BJ (cell line): ENCODE measurements at places on chromosomes 1 and 21.

- DNase-seq: no peak
These were observed 249.7 kb downstream of the C1orf94 start for GRCh38 chr1:34426325-34426896.

DNA sequence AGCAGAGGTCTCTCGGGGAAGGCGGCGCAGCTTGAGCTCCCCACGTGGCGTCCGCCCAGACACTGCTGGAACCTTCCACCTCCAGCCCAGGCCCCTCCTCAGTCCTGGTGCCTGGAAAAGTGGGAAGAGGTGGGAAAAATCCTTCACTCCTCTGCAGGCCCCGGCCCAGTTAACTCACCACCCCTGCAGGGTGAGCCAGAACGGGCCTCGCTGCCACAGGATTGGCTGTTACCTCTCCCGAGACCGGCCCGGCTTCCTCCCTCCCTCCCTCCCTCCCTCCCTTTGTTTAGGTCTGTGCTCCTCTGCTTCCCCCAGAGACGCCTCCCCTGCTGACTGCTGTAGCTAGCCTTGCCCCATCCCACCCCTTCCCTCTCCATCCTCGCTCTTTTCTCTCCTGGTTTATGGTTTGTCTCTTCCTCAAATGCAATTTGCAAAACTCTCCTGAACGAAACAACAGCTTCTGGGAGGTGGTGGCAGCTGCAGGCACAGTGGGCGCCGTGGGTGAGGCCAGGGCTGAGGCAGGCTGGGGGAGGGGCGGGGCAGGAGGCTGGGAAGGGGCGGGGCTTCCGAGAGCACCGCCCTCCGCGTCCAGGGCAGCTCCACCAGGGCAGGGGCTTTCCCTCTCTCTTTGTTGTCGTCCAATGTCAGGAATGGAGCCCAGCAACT is 6.5 kb downstream of the CAPN9 start:
- DNase-seq: no peak

GRCh38 chr21:37028570-37028969 is 22.1 kb downstream of the RIPPLY3 start:
- no peak for DNase-seq

DNA sequence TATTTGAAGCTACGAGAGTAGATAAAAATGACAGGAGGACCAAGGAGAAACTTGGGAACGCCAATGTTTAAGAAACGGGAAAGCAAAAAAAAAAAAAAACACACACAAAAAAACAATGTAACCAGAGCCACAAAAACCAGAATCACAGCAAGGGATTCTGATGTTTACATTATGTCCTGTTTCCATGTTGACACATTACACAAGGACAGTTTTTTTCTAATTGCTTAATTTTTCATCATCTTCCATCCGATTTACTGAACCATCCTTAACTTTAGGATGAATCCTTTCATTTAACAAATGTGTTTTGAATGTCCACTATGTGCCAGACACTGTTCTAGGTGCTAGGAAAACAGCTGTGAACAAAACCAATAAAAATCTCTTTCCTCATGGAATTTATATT is 1.4 kb upstream of the BCL10 start:
- DNase-seq: no peak

GRCh38 chr1:244368279-244368678 is 83.4 kb downstream of the ADSS2 start:
- no peak for DNase-seq

GRCh38 chr1:2999571-2999970 is 21.7 kb upstream of the ACTRT2 start:
- no peak for DNase-seq

GRCh38 chr1:162055062-162055461 is 14.4 kb upstream of the NOS1AP start:
- DNase-seq: no peak

DNA sequence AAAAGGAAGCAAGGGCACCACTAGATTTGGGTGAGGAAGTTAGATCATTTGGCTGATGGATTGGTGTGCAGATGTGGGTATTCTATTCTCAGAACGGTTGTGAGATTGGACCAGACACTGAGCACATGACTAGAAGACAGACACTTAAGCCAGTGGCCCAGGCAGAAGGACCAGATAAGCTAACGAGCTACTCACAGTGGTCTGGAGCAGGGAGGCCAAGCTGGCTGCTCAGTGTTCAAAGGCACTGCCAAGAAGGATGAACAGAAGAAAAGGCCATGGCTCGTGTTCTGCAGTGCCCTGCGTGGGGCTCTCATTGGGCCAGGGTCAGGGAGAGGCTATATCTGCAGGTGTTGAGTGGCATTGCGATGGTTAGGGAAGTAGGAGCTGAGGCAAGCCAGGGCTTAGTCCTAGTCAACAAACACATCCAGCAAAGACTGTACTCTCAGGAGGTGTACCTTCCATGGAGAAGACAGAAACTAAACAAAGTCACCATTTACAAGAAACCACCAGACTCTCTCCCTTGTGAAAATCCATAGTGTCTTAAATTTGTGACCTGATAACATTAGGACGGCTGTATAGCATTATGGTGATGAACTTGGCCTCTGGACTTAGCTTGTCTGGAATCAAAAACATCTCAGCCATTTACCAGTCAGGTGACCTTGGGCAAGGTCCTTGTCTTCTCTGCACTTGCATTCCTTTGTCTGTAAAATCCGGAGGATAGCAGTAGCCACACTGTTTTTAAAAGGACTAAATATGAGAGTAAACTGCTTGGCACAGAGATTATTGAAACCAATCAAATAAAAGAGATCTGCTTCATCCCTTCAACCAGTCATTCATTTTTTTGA is 274.5 kb downstream of the SIPA1L2 start:
- DNase-seq: no peak

- no peak for DNase-seq
These were observed 16.1 kb downstream of the FCRL1 start for GRCh38 chr1:157803851-157804250.

GRCh38 chr1:185137896-185138545 is 18.7 kb downstream of the TRMT1L start:
- no peak for DNase-seq

GRCh38 chr1:94636100-94636499 is 94.5 kb upstream of the F3 start:
- DNase-seq: no peak

DNA sequence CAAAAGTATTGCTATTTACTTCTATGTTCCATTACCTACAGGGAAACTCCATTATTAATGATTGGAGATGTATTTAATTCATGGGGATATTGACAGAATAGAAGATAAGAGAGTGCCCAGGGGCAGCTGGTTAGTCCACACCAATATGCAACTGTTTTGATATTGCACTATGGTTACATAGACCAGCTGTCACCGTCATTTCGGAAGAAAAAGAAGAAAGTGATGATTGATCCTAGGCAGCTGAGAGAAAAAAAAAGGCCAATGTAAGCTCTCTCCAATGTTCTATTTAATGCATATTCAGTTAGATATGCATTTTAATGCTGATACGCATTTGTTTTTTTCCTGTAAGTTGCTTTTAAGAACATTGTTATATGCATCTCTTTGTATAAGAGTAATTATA is 1367.2 kb downstream of the KCNT2 start:
- no peak for DNase-seq

DNA sequence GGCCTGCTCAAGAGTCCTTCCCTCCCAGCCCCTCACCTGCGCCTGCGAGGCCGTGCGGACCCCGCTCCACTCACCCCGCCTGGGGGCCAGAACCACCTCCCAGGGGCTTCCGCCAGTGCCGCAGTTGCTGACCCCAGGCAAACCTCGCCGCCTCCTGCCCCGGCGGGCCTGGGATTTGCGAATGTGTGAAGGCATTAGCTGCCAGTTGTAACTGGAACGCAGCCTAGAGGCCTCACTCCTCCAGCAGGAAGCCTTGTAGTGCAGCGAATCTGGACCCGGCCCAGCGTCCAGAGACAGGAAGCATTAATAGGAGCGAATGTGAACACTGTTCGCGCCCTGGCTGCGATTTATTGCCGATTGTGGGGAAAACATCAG is 140.9 kb upstream of the ARHGEF16 start:
- DNase-seq: peak; percentile 39

DNA sequence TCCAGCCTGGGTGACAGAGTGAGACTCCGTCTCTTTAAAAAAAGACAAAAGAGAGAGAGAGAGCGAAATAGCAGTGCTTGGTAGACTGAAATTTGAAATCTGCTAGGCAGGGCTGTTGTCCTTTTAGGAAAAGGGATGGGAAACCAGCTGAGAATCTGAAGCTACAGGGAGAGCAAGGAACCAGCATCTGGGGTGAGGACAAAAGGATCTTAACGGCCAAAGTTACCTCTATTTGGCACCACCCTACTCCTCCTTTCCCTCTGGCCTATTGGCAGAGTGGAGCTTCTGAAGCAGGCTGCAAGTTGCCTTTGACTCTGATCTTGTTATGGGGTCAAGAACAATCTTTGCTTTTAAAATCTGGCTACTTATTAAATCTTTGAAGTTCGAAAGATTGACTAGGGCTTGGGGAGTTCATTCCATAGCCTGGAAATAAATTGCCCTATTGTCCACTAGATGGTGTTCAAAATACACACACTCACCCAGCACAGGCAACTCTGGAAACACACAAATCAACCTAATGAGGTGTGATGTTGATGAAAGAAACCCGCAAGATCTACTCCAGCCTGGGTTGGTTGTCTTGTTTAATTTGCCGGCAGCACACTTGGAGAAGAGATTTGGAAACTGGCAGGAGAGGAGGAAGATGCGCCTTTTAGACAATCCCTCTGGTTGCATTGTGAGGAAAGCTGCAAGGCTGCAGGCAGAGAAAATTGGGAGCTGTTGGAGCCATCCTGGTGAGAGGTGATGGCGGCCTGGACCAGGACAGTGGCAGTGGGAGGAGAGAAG is 16.5 kb upstream of the PARP1 start:
- no peak for DNase-seq

DNA sequence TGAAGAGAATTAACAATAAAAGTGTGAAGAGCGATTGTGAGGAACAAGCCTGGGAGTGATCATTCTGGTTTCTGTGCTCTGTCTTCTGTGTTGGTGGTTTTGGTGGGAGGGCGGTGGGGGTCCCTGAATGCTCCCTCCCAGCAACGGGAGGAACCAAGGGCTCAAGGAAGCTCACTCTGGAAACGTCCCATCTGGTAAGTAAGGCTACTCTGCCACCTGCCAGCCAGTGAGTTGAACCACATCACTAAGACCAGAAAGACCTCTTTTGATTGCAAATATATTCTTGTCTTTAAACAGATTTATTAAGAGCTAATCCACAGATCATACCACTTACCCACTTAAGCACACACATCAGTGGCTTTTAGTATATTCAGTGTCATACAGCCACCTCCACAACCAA is 125.0 kb downstream of the PRDM2 start:
- DNase-seq: no peak

DNA sequence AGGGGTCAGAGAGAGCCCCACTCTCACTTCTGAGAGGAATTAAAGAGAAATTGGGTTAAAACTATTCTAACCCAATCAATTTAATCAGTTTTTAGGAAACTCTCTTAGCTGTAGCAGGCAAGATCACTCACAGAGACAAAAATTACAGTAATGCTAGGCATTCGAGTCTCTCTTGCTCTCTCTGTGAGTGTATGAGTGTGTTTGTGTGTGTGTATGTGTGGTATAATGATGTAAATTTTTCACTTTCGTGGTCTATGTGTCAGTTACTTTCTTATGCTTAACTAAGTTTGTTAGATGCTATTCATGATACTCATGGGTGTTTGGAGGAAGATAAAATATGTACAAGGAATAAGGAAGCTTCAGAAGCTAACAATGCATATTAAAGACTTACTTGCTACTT is 131.3 kb downstream of the FASLG start:
- no peak for DNase-seq

GRCh38 chr1:25478633-25479032 is 47.9 kb downstream of the MACO1 start:
- DNase-seq: no peak

- peak; percentile 39 for DNase-seq
These were observed 1.6 kb downstream of the DDI2 start for GRCh38 chr1:15618655-15619525.

GRCh38 chr1:90336552-90337324 is 341.8 kb downstream of the ZNF326 start:
- DNase-seq: no peak

- DNase-seq: no peak
These were observed 82.9 kb downstream of the TBX15 start for GRCh38 chr1:118905196-118905595.

DNA sequence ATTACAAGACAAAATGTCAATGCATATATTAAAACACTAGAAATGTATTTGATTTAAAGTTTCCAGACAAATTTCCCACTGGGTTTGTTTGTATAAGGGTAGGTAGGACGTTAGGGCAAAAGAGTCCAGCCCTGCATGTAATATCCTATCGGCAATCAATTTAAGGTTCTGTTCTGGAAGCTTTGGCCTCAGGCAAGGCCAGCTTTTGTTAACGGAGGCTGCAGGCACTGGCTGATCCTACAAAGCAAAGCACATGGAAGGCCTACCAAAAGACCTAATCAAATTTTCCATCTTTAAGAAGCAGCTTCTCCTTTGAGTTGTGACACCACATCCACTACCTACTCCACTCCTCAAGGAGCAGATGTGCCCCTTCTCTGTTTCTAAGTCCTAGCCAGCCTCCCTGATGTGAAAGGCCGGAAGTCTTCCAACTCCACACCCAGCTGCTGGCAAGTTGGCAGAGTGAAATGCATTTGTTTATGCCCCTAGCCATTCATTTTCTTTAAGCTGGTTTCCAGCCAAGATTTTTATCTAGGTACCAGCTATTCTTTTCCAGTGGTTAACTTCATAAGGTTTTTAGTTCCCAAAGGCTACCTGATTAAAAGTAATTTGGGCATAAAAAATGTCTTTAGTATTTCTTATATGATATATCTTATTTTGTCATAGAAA is 452.6 kb downstream of the PTBP2 start:
- DNase-seq: no peak

- no peak for DNase-seq
These were observed 119.8 kb downstream of the PLPPR5 start for GRCh38 chr1:98884864-98885263.

DNA sequence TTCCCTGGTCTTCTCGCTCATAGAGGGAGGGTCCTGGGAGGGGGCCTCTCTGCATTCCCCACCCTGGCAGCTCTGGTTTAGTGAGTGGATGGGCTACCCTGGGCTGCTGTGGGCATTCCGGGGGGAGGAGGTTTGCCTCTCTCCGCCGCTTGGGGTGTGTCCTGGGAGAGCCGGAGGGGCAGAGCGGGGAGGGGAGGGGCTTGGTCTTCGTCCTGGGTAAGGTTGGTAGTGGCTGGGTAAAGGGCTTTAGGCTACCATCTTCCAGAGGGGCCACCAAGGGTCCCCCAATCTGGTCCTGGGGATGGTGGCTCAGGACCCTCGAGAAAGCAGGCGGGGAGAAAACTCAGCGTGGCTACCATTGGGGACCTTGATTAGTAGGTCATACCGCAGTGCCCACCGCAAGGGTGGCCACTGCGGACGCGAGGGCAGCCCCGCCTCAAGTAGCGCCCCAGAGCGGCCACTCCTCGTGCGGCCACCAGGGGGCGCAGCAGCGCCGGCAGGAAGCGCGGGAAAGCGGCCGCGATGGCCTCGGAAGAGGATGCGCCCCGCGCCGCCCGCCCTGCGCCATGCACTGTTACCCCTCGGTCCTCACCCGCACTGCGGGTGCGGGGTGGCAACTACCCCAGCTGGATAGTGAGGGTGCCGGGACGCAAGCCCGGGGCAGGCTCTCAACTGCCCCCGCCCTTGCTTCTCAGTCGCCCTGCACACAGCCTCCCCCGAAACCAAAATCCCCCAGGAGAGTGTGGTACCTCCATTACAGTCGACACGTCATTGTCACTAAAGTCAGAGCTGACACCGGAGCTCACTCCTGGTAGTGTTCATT is 44.1 kb upstream of the SLC25A33 start:
- DNase-seq: no peak
